Right forelimb (tissue), 1 donor: ENCODE measurements at places on chromosomes 2 and 18.

GRCh38 chr2:117775703-117776219 is 38.7 kb upstream of the DDX18 start:
- DNase-seq = no peak

- DNase-seq = no peak
Observed at GRCh38 chr18:3151399-3152264, 68.1 kb downstream of the MYOM1 start.

DNA sequence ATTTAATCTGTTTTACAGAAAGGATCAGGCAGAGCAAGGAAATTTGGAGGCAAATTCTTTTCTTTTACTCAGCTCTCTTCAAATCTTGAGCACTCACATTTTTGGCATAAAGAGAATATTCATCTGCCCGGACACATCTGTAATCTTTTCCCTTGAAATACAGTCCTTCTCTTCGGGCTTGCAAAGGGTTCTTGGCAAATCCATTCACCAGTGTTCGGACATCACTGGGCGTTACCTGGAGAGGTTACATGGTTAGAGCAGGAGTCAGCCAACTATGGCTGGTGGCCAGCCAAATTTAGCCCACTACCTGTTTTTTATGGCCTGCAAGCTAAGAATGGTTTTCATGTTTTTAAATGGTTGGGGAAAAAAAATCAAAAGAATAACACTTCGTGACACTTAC is 2.1 kb downstream of the PFN4 start:
- DNase-seq = peak; percentile 69

DNA sequence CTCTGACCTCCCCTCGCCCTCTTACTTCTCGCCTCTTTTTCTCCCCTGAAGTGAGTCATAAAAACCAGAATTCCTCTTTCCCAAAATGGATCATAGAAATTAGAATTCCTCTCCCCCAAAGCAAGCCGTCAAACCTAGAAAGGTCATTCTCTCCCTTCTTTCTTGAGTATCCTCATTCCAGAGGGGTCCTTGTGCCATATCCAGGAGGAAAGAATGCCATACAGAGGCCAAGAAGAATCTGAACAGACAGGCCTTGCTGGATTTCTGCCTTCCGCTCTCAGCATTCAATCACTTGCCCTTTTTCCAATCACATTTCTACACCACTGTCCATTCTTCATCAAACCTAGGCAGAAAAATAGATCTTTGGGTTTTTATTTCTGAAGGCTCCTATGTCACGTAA is 31.1 kb upstream of the MAPK4 start:
- DNase-seq = no peak

GRCh38 chr2:71697106-71698004 is 244.0 kb downstream of the DYSF start:
- no peak for DNase-seq

GRCh38 chr2:65070172-65070830 is 14.1 kb downstream of the CEP68 start:
- DNase-seq = no peak

DNA sequence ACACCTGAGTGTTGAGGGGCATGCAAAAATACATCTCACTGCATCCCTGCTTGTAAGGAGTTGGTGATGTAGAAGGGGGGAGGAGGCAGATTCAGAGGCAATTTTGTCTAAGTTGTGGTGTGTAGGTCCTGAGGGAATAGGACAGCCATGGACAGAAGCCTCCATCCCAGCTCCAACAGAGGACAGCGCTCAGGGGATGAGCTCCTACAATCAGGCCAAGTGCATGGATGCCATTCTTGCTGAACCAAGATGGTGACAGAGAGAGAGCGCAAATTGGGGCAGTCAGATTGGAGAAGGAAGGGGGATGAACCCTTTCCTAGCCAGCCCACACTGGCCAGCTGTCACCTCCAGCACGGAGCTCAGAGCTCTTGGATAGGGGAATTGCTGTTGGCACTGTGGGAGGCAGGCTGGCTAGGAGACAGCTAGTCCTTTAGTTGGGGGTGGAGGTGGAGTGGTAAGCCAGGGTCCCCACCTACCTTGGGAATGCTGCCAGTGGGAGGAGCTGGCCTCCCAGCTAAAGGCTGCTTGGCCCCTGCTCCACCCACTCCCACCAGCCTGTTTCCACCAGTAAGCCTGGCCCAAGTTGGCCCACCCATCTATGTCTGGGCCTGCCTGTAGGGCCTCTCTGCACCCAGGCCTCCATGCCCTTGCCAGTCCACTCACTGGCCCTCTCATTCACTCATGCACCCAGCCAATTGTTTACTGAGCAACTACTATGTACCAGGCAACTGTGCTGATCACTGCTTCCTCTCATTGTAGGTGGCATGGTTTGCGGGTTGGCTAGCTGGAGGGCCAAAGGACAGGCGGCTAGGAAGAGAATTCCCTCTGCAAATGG is 2.5 kb upstream of the PER2 start:
- no peak for DNase-seq

GRCh38 chr2:128797937-128798336 is 479.3 kb upstream of the HS6ST1 start:
- DNase-seq = no peak

GRCh38 chr2:241091201-241091600 is 10.9 kb downstream of the MTERF4 start:
- DNase-seq = no peak

DNA sequence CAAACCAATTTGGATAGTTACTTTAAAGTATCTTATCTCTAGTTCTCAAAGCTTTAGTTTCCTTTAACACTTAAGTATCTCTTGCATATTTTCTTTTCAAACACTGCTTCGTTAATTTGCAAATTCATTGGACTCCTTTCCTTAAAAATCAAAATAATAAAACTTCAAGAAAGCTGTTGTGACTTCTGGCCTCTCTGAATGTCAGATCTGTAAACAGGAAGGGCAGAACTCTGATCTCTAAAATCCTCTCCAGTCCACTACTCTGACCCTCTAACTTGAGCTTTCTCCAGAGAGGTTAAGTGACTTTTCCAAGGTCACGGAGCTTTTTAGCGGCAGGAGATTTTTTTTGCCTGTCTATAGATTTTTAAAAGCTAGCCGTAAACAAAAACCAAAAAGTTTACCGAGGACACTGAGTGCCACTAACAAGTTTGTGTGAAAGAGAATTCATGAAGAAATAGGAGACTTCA is 155.5 kb downstream of the TGIF1 start:
- DNase-seq = no peak

DNA sequence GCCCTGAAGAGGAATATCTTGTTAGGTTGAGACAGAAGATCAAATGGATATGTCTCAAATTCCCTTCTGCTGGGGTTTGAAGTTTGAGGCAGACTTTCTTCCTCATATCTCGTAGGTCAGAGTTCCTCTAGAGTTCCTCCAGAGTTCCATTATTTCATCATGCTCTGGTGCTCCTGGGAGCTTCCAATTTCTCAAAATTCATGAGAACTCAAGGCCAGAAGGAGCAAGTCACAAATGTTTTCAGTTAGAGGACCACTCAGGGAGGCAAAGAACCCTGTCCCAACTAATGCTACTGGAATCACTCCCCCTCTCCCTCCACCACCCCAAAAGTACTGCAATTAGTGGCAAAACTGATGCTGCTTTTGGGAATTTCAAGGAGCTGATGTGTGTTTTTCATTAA is 115.7 kb upstream of the RBMS1 start:
- no peak for DNase-seq

GRCh38 chr2:161417438-161418274 is 1.6 kb downstream of the TBR1 start:
- DNase-seq = peak; percentile 47

GRCh38 chr18:13614641-13615288 is 111.6 kb downstream of the FAM210A start:
- no peak for DNase-seq

GRCh38 chr2:113174376-113174750 is 592 bp downstream of the PSD4 start:
- DNase-seq = no peak

GRCh38 chr2:220192994-220193753 is 565.7 kb downstream of the SLC4A3 start:
- DNase-seq = no peak

GRCh38 chr18:13517369-13517768 is 209.0 kb downstream of the FAM210A start:
- no peak for DNase-seq

- no peak for DNase-seq
Observed at GRCh38 chr2:3771576-3771975, 68.2 kb downstream of the DCDC2C start.

DNA sequence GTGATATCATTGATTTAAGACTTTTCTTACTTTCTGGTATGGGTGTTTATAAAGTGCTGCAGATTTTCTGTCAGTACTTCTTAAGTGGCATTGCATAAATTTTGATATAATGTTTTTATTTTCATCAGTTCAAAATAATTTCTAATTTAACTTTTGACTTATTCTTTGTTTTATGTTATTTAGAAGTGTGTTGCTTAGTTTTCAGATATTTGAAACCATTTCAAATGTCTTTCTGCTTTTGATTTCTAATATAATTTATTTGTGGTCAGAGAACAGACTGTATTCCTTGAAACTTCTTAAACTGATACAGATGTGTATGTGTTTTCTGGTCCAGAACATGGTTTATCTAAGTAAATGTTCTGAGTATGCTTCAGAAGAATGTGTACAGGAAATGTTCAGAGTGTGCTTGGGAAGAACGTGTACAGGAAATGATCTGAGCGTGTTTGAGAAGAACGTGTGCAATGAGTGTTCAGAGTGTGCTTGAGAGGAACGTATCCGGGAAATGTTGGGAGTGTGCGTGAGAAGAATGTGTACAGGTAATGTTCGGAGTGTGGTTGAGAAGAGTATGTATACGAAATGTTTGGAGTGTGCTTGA is 265.7 kb upstream of the HS6ST1 start:
- DNase-seq = no peak

GRCh38 chr2:152022090-152022489 is 76.8 kb downstream of the CACNB4 start:
- DNase-seq = no peak

DNA sequence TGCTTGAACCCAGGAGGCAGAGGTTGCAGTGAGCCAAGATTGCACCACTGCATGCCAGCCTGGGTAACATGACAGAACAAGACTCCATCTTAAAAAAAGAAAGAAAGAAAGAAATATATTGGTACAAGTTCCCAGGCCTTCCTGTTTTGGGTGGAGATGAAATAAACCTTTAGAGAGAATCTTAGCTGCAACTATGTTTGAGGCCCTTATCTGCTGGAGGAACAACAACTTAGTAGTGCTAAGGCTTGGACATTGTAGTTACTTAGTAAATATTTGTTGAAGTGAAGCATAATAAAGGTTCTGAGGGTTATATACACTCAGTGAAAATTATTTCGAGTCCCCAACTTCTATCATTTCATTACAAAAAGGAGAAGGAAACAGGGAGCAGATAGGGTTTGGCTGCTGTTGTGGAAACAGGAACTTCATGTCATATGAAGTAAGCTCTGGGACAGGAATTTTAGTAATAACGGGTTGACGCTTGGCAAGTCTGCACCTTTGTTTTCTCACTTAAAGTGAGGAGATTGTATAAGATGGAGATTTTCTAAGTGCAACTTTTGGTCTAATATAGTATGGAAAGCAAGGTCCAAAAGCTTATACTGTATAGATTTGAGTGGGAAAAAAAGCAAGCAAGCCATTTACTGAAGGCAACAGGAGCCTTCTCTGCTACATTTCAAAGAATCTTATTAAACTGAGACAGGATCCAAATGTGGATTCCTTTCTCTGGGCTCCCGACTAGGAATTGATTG is 40.0 kb upstream of the AGPS start:
- no peak for DNase-seq

- DNase-seq = no peak
Observed at GRCh38 chr2:179936654-179937053, 70.4 kb downstream of the CWC22 start.

- DNase-seq = no peak
Observed at GRCh38 chr2:157363612-157364101, 38.0 kb upstream of the ERMN start.

- DNase-seq = no peak
Observed at GRCh38 chr2:15506229-15506819, 54.8 kb downstream of the NBAS start.

DNA sequence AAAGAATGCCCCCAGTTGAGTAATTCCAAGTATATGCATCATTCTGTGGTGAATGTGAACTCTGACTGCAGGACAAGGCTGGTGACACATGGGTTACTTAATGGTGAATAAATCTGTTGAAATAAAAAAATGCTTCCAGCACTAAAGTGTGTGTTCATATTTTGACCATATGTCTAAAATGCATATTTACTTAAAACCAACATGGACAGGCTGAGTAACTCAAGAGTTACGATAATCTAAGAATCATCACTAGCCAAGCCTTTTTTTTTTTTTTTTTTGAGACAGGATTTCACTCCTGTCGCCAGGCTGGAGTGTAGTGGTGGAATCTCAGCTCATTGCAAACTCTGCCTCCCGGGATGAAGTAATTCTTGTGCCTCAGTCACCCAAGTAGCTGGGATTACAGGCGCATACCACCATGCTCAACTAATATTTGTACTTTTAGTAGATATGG is 47.1 kb upstream of the CCBE1 start:
- DNase-seq = no peak

DNA sequence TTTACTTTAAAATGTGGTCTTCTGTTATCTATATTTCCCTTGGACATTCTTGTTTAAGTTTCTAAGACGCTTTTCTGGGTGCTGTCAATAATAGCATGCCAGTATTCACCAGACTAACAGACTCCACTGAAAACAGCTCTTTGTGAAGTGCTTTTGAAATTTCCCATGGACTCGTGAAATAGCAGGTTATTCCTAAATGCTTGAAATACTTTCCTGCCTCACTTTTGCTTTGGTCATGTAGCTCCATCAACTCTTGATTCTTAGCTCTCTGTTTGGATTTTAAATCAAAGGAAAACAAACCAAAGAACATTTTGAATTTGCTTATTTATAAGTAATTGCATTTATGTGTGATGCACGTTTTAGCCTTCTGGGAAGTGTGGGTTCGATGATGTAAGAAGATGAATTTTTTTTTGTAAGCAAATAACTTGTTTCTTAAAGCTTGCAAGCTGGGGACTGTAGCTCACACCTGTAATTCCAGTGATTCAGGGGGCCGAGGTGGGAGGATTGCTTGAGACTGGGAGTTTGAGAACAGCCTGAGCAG is 147.8 kb downstream of the WDSUB1 start:
- DNase-seq = no peak

DNA sequence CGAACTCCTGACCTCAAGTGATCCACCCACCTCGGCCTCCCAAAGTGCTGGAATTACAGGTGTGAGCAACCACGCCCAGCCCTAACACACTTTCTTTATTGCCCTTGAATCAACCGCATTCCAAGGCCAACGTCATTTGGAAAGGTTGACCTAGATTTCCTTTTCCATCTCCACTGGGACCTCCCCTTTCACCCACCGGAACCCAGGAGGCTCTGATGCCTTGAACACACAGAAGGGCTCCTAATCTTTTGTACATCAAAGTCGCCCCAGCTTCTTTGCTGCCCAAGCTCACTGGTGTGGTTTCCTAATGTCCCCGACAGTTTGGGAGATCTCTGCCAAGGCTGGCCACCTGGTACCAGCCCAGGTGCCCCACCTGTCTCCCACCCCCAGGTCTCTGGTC is 46.2 kb upstream of the CAB39 start:
- DNase-seq = no peak

DNA sequence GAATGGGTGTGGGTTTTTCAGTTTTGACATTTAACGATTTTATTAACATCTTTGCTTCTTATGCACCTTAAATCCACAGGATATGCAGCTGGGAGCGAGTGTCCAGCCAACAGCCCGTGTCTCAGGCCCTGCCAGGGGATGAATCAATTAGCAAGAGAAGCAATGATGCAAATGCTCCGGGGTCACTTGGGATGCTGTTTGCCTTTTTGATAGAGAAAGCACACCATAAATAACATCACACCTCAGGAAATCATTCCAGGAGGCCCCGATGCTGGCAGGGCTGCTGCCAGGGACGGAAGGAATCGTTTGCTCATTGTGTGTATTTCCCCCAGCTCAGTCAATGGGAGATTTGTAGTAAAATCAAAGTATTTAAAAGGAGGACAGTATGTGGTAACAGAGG is 394.0 kb upstream of the HNRNPA3 start:
- DNase-seq = peak; percentile 66
